ENCODE measurements at places on chromosomes 11 and 22. TPM values are rescaled to one million over a fixed set of nuclear protein-coding genes. Genes with fewer than 3 reads are reported as not detected.

Gene SGSM1
- polyA plus RNA-seq, result 0.20 TPM

Gene LARGE2
- 0.24 TPM for polyA plus RNA-seq

Gene PHLDB1
- 84.3 TPM for polyA plus RNA-seq

Gene TYMP
- 3.4 TPM for polyA plus RNA-seq

Gene BTBD18
- polyA plus RNA-seq, result not detected

Gene RHOD
- polyA plus RNA-seq, result 14.8 TPM

Gene TRIM49
- polyA plus RNA-seq, result 0.71 TPM

Gene WT1
- polyA plus RNA-seq, result not detected

Gene TUB
- polyA plus RNA-seq, result 14.5 TPM

Gene SCGB2A2
- polyA plus RNA-seq, result not detected

Gene GGTLC2
- polyA plus RNA-seq, result not detected

Gene CCDC157
- polyA plus RNA-seq, result 1.7 TPM

Gene MISFA
- polyA plus RNA-seq, result 3.6 TPM

Gene XKR3
- polyA plus RNA-seq, result not detected

Gene ALX4
- polyA plus RNA-seq, result 1.9 TPM

Gene RASD2
- polyA plus RNA-seq, result 14.4 TPM

GRCh38 chr11:34999453-34999852, 83.0 kb downstream of the PDHX start:
- no peak for DNase-seq

DNA sequence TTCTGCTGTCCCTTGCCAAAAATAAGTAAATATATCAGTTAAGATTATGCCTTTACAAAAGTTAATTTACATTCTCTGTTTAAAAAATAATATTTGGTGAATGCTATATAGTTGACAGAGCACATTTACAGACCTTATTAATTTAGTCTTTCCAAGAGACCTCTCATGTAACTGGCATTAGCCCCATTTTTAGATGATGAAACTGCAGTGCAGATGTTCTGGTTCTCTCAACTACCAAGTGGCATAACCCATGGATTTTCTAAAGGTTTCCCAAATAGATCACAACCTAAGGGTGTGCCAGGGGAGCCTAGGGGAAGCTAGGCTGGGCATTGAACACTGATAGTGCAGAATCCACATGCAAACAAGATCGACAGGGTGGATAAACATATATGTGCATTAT, 88.5 kb downstream of the RNF169 start:
- DNase-seq, result no peak

- DNase-seq, result no peak
Measured at GRCh38 chr11:10485646-10486045, 30.6 kb downstream of the AMPD3 start.

GRCh38 chr22:25027959-25028840, 75.7 kb downstream of the KIAA1671 start:
- DNase-seq, result peak; percentile 27

DNA sequence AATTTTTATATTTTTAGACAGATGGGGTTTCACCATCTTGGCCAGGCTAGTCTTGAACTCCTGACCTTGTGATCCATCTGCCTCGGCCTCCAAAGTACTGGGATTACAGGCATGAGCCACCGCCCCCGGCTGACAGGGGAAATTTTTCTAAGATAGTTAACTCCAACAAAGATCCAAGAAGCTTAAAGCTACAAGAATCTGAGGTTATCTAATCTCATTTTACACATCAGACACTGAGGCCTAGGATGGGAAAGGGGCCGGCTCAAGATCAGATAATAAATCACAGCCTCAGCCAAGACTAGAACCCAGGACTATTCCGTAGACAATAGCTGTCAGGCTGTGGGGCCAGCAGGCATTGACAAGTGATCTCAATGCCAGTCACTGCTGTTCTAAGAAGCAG, 94.0 kb downstream of the AMBRA1 start:
- no peak for DNase-seq

DNA sequence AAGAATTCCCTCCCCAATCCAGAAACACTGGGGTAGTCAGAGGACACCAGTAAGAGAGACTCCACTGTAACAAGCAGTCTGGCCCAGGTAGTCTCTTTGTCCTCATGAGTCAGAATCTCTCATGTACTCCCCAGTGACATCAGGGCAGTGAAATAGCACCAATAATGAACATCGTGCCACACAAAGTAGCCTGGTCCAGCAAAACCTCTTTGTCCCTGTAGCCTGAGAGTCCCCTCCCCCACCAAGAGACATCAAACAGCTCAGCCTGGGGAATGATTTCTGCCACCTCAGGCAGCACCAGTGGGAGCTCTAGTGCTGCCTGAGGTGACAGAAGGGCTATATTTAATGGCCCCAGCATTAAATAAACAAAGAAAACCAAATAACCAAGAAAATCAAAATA, 88.1 kb downstream of the SBF2 start:
- no peak for DNase-seq

- peak; percentile 33 for DNase-seq
Measured at GRCh38 chr11:102345904-102346303, 1.1 kb upstream of the BIRC2 start.

DNA sequence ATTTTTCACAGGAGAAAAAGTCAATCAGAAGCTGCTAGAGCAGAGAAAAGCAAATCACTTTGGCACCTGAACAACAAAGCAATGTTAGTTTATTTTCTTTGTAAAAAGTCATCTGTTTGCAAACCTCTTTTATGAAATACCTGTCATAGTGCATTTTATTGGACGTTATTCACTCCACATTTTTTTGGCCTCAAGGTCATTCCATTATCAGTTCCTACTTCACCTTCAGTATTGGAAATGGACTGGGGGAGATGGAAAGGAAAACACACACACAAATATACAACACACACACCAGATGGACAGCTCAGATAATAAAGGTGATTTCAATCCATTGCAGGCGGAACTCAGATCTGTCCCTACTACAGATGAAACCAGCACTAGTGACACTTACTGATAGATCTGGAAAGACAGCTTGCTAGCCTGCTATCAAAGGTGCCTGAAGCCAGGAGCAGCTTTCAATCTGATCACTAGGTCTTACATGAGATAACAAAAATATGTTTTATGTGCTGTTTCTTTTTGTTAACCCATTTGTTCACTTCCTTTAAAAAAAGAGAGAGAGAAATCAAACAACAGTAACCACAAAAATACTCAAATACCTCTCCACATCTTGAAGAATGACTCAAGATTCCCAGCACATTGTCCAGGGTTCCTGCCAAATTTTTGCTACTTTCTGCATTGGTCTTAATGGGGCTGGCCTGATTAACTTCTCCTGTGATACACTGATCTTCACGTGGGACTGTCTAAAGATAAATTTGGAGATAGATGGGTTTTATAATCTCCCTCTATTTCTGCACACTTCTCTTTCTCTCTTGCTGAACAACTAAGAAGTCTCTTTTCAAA, 844.3 kb upstream of the TENM4 start:
- no peak for DNase-seq

- DNase-seq, result no peak
Measured at GRCh38 chr22:20920881-20921203, 3.6 kb downstream of the CRKL start.

GRCh38 chr11:118597556-118597955, 9.9 kb upstream of the PHLDB1 start:
- DNase-seq, result no peak

DNA sequence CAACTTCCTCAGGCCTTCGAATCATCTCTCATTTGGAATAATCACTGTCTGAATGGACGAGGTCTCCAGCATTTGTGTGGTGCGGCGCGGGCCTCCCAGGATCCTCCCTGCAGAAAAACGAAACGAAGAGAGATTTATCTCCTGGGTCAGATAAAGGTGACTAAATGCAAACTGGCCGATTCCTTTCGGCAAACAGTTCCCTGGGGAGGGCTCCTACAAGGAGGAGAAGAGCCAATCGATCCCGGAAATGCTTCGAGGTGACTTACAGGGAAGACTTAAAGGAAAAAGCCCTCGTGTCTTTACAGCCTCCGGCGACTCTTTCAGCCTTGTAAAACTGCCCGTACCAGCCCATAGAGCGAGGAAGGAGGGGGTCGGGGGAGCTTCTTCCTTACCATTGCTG, 126.5 kb downstream of the MIAT start:
- peak; percentile 24 for DNase-seq

- DNase-seq, result no peak
Measured at GRCh38 chr11:7311903-7312302, 60.2 kb downstream of the SYT9 start.

DNA sequence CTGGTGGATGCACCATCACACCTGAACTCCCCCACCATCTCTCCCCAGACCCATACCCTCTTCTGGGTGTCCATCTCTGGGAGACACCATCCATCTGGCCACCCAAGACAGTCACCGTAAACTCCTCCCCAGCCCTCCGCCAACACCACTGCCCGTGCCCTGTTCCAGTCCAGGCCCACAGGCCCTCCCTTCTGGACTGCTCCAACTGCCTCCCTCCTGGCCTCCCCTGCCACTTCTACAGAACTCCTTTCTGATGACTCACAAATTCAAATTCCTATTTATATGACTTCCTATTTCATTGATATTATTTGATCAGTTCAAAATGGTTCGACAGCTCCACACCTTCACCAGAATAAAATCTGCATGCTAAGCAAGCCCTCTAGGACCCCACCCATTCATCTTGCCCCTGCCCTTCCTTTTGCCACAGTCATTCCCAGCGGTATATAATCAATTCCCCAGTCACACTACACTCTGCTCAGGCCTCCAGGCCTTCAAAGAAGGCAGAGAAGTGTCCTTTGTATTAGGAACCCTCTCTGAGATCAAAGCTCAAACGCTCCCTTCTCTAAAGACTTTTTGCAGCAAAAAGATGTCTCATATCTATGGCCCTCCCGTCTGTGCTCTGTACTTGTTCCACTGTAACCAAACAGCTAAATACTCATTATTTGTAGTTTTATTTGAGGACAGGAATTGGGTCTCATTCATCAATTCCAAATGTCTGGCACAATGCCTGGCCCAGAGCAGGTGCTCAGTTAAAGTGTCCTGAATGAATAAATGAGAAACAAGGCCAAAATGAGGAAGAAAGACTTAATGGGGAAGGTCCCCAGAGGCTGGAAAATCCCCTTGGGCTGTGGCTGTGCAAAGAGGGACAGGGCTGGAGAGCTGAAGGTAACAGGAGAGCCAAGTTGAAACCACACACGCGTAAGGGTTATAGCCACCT, 29.0 kb downstream of the MYH9 start:
- no peak for DNase-seq

DNA sequence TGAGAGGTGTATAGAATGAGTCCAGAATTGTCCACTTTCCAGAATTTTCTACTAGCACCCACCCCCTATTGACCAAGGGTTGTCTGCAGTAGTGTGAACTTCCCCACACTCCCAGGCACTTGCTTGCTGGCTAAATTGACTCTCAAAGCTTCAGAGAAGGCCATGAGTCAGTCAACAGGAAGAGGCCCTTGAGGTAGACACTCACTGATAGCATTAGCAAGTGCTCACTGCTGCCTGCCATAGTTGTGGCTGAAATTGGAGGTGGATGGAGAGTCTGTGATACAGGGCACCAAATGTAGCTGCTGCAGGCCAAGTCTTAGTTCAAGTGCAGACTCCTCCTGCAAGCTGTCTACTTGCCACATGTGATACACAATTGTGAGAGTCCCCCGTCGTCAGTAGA, 156.8 kb downstream of the SPON1 start:
- DNase-seq, result no peak

DNA sequence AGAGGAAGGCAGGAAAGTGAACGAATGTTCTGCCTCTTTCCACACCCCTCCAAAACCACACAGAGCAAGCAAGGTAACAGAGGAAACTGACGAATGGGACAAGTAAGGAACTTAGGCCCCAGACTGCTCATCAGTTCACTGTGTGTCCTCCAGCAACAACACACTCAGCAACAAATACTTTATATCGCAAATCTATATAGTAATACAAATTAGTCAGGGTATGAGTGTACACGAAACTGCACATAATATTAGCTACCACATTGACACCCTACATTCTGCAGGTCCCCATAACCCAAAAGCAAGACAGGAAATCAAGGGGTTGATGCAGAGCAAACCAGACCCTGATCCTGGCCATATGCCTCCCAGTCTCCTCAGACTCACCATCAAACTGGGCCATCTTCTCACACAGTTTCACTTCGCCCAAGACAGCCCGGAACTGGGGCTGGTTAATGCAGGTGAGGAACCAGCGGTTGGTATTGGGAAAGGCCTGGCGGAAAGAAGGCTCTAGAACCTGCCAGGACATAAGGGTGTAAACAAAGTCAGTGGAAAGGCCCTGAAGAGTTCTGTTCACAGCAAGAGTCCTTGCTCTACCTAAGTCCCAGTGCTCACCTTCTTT, 6.6 kb downstream of the EEF1G start:
- no peak for DNase-seq

- no peak for DNase-seq
Measured at GRCh38 chr11:129546266-129546665, 170.6 kb downstream of the BARX2 start.

DNA sequence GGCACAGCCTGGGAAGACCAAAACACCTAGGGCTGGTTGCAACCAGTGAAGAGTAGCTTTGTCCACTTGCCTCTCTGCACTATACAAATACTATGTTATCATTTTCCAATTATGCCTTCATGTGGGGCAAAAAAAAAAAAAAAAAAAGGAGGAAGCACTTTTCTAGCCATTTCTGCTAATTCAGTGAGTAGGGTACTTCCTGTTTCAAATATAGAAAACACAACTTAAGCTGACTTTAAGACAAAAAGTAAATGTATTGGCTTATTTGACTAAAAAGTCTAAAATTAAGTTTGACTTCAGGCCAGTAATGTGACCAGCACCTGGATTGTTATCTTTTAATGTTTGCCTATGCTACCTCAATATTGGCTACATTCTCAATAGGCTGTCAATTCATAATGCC, 15.3 kb downstream of the CCDC73 start:
- DNase-seq, result peak; percentile 21

GRCh38 chr22:31612891-31613285, 49.1 kb downstream of the PISD start:
- DNase-seq, result no peak

DNA sequence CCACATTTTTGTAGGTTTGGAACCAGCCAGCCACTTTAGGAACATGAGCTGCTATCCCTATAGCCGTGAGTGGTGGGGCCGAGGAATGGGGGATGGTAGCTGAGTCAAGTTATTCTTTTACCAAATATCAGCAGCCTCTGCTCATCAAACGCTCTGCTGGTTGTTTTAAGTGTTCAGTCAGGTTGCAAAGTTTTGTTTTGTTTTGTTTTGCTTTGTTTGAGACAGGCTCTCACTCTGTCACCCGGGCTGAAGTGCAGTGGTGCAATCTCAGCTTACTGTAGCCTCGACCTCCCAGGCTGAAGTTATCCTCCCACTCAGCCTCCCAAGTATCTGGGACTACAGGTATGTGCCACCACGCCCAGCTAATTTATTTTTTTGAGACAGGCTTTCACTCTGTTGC, 14.4 kb downstream of the CABIN1 start:
- DNase-seq, result no peak

- DNase-seq, result no peak
Measured at GRCh38 chr11:72589802-72590761, 84.1 kb downstream of the PDE2A start.

GRCh38 chr11:788953-789940, 643 bp downstream of the CEND1 start:
- no peak for DNase-seq

GRCh38 chr11:131099746-131100145, 183.5 kb upstream of the SNX19 start:
- no peak for DNase-seq

DNA sequence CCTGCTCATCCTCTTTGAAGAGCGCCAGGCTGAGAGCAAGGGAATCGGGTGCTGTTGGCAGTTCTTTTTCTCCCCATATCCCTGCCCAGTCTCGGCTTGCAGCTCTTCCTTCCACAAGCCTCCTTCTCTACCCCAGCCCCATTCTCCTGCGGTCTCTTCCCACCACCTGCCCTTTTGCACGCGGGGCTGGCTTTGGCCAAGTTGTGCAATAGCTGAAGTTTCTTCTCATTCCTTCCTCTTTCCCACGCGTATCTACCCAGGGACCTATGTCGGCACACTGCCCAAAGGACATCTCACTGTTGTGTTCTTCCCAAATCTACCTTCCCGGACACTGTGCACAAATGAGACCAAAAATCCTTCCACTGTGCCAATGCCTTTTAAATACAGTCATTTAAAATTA, 22.3 kb upstream of the HTR3A start:
- peak; percentile 8 for DNase-seq

All from muscle of leg (tissue), 16 donors.